ENCODE measurements at places on chromosomes 7 and 10.

DNA sequence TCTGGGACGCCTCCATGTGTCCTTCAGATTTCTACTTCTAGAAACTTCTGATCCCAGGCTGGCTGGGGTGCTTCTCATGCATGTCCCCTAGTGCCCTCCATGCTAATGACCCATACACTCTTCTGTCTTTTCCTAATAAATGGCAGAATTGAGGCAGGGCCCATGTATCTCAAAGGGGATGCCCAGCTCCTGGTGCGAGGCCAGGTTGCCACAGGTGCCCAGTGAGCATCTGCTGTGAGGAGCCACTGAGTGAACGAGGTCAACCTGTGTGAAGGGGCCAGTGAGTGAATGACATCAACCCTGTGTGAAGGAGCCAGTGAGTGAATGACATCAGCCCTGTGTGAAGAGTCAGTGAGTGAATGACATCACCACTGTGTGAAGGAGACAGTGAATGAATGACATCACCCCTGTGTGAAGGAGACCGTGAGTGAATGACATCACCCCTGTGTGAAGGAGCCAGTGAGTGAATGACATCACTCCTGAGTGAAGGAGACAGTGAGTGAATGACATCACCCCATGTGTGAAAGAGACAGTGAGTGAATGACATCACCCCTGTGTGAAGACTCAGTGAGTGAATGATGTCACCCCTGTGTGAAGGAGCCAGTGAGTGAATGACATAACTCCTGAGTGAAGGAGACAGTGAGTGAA is 478.9 kb downstream of the PTPRN2 start:
- no peak for DNase-seq

DNA sequence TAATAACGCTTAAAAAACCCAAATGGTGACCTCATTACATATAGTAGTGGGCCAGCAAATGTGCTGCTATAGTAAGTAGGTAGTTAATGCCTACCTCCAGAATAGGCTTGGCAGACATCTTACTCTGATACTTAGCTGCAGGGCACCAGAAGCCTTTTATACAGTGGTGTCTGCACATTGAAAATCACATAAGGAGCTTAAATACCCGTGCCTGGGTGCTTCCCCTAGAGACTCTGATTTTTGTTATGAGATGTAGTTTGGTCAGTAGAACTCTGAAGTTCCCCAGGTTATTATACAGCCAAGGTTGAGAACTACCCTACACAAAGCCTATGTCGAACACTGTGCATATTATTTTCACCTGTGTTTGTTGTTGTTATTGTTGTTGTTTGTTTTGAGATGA is 47.2 kb downstream of the ANKIB1 start:
- no peak for DNase-seq

- DNase-seq = no peak
These were observed 44.7 kb downstream of the DNAJC12 start for GRCh38 chr10:67793313-67793712.

DNA sequence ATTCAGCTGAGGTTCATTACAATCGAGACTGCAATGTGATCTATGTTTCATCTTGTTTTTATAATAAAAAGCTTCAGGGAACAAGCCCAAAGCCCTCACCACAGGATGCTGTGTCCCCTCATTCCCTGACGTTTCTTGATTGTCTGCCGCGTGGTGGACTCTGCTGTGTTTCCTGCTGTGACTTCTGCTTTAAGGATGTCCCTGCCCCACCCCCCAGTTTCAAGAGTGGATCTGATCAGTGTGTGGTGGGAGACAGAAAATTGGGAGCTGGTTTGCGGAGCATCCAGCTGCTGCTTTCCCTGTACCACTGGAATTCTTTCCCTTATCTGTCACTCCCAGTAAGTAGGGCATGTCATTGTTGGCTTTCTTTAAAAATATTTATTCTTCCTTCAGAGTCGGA is 86.2 kb downstream of the CREM start:
- peak; percentile 27 for DNase-seq

DNA sequence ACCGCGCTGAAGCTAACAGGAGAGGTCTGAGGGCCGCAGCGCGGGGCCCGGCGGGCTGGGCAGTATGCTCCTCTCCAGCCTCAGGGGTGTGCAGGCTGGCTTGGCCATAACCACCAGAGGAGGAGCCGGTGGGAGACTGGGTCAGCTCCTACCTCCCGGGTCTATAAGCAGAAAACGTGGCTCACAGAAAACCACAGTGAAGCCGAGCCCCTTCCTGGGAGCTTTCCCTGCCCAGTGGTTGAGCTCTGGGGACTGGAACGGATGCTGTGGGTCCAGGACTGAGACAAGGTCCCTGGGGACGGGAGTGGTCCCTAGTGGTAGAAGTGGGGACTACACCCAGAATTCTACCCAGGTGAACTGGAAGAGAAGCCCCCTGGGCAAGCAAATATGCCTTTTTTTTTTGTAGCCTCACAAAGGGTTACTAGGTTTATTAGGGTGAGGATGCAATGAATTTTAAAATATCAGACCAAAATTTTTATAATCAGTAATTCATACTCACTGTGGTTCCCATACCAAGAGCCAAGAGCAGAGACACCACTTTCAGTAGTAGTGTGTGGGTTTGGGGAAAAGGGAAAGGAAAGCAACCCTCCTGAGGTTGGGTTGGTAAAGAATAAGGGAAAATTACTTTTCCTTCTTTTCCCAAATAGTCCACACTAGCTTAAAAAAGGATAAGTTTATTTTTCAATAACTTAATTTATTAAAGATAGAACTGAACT is 67.9 kb upstream of the PRKCQ start:
- peak; percentile 39 for DNase-seq

Data from transverse colon (tissue), 4 donors.